ENCODE measurements at places on chromosomes 4 and X.

DNA sequence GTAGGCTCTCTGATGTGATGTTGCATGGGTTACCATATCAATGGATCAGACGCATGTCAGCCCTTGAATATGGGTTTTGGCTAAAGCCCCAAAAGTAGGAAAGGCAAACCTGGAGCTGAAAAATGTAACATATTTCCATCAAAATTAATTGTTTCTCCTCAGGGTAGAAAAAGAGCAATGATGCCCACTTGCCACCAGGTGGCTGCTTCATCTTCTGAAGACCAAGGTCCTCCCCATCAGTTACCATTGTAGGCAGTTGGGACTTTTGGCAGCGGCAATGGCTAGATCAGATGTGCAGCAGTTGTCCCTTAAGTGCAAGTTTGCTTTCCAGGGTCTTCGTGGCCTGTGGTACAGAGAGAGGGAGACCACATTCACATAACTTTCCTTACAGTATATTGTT lies 118.2 kb downstream of the NAF1 start:
- DNase-seq: peak; percentile 17

DNA sequence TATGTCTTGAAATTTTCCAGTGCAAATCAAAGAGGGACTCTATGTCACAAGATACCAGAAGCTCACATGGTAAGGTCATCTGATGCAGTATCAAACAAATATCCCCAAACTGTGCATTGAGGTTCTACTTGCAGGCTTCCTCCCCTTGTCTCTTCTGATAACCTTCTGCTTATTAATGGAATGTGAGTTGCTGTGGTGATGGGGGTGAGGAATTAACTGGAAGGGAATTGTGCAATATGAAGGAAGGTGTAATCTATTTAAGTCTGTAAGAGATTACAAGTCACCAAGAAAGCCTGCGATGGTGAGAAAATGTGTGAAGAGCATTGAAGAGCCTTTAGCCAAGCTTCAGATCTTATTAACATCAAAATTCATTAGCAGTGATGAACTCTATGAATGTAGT lies 15.4 kb upstream of the MAGED1 start:
- no peak for DNase-seq

DNA sequence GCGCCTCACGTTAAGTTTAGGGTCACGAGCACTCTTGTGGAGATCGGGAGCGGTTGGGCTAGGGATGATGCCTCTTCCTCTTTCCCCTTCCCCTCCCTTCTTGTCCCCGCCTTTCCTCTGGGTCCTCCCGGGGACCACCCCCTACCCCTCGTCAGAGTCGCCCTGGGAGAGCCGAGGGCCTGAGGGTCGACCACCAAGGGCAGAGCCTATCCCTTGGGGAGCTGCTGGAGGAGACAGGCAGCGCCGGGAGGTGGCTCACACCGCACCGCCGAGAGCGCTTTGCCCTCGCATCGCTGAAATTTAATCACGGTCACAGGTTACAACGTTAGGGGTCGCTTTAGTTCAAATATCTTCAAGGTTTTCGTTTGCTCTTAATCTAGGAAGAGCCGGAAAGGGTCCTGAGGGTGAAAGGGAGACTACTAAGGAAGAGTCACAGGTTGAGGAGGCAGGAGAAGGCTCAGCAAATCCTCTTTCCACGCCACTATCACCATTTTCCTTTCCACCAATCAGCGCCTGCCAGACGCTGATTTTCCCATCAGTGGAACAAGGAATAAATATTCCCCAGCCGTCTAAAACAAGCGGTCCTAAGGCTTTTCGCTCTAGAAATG lies 528 bp upstream of the SNCA start:
- DNase-seq: no peak

DNA sequence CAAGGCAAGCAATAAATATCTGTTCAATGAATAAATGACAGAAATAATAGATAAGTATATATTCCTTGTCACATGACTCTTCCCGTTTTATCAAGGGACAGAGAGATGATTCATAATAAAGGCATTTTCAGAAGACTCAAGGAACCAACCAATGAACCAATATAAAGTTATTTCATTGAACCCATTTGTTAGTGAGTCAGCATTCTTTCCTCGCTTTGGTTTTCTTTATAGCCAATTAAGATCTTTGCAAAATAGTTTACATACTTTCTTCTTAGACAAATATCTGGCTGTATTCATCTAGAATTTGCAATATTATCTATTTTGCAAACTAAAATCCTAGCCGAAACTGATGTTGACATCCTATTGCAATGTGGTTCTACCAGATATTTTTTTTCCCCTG lies 269.4 kb downstream of the IL15 start:
- DNase-seq: no peak

DNA sequence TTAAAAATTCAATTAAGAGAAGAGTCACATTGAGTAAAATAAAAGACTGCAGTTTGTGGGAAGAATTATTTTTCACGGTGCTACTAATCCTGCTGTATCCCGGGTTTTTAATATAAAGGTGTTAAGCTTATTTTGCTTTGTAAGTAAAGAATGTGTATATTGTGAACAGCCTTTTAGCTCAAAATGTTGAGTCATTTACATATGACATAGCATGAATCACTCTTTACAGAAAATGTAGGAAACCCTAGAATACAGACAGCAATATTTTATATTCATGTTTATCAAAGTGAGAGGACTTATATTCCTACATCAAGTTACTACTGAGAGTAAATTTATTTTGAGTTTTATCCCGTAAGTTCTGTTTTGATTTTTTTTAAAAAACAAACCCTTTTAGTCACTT lies 39.7 kb downstream of the IRS4 start:
- DNase-seq: no peak

DNA sequence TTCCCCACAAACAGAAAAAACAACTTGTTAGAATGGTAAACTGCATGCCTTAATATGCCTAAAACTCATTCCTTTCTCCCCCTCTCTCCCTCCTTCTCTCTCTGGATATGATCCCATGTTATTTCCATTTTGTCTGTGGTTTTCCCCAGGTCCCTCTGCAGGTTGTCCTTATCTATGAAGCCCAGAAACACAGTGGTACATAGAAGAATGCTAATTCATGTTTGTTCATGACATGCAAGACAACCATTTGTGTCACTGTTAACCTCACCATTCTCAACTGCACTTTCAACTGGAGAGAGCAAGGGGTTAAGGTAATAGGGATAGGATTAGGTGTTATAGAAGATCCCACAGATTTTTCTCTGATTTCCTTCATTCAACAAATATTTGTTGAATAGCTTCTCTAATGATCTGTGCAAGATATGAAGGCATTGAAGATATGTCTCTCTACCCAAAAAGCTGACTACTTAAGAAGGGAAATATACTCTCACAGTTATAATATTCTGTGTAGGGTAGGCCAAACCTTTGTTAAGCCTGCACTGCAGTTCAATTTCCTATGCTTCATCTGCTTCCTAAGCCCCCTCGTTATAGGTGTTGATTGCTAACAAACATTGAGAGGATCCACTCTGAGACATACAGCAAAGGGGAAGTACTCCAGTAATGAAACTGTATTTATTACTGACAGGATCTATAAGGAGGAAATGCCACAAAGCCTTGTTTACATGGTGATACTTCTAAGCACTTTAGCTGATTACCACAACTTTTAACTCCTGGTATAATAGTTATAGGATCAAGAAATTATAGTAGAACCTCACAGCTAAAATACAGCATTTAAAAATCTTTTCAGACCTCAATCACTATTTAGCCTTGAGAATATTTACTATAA lies 96.1 kb downstream of the FRYL start:
- DNase-seq: no peak

- no peak for DNase-seq
Measured at GRCh38 chr4:161403781-161404180, 760.0 kb downstream of the FSTL5 start.

- DNase-seq: no peak
Measured at GRCh38 chrX:112148397-112148796, 65.8 kb upstream of the TRPC5 start.

DNA sequence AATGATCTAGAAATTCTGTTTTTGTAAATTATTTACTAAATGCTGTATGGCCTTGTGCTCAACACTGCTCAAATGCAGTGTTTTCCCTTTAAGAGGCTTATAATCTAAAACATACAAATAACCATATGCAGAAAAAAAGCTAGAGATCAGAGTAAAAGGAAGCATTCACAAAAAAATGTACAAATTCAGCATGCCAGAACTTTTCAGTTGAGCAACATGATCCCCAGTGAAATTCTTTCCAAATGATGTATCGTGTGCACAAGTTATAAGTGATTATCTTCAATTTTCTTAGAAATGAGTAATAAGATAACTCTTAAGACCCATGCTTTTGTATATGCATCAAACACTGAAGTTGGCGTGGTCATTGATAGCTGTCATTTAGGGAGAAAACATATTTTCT lies 5.0 kb downstream of the GPC3 start:
- no peak for DNase-seq

DNA sequence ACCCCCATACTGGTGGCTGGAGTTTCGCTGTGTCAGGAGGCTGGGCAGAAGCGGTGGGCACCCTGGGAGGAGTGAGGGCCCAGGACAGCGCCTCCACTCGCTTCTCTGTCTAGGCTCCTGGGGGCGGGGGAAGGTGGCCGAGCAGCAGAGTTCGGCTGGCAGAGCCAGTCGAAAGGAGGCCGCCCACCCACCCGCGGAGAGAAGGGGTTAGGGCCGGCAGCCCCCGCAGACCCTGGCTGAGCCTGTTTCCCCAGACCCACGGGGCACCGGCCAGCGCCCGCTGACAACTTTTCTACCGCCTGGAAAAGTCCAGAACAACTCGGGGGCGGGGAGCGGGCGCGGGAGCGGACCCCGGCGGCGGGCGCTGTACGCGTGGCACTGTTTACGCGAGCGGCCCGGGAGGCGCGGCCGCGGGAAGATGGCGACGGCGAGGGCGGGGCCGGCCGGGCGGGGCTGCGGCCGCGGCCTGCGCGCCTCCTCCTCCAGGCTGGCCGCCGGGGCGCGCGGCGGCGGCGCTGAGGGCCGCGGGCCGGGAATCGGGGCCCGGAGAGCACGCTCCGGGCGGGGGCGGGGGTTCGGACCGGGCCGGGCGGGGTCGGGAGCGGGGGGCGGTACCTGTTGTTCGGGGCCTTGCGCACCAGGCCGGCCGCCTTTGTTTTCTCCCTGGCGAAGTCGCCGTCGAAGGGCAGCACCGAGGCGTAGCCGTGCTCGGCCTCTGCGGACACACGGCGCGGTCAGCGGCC lies 628 bp downstream of the MXD4 start:
- DNase-seq: peak; percentile 67

GRCh38 chr4:115965588-115965987 lies 852.2 kb upstream of the NDST4 start:
- no peak for DNase-seq

DNA sequence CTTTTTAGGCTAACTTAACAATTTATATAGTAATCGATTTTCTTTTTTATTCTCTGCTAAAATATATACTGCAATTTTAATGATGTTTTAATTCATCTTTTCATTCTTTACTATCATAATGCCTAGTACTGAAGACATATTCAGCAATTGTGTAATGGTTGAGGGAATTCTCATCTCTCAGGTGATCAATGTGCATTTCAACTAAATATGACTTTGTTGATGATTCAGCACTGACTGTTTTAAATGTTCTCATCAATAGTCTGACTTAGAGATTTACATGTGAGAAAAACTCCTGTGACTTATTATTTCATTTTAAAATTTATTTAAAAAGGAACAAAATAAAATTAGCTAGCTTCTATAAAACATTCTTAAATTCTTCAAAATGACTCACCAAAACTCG lies 1450.3 kb downstream of the STIM2 start:
- no peak for DNase-seq

GRCh38 chr4:74598611-74599325 lies 153.8 kb downstream of the AREG start:
- DNase-seq: no peak

DNA sequence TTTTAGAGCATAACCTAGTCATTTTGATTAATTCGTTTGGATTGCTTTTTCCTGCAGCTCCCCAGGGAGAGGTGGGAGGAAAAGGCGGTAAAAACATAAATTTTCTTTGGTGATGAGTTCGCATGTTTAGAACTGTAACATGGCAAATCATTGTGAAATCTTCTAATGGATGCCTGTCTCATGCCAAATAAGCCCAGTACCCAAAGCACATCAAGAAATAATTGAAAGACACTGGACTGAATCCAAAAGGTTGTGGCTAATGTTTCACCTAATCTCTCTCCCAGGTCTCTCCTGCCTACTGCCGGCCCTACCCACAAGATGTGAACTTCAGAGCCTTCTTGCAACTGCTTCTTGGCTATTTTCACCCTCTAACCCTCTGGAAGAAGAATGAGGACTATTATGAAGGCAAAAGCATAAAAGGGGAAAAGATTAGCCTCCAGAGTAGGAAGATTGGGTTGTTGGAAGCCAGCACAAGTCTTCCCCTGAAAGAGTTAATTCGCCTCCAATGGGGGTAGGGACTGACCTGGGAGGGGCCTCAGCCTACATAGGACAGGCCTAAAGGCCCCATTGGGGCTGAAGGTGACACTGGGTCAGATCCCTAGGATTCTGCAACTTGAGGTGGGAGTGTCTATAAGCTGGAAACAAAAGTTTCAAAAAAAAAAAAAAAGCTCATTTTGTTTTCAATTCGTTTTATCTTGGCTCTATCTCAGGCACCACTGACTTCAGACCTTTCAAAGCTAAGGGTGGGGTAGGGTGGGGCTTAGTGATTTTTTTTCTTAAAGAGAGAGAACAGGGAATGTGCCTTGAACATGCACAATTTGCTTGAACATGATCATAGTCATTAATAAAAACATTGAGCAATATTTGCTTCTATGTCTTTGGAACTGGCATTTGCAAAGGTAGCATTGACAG lies 278.6 kb upstream of the KLF3 start:
- DNase-seq: no peak

GRCh38 chrX:70481471-70482270 lies 37.0 kb downstream of the DLG3 start:
- no peak for DNase-seq

DNA sequence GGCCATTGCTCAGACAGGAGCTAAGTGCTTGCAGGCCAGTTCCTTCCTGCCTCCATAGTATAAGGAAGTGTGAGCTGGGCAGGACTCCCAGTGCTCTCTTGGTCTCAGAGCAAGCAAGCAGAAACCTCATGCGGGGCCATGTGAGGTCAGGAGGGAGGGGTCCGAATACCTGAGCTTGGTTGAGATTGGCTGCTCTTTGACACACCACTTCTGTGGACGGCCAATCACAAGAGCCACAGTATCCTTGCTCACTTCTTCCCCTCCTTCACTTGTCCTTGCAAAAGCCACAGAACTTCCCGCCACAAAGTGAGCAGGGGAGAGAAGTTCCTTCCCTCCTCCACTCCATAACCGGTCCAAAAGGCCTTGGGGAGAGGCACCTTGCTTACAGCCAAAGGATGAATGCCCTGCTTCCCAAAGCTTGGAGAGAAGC lies 56.7 kb downstream of the PRPS1 start:
- no peak for DNase-seq

DNA sequence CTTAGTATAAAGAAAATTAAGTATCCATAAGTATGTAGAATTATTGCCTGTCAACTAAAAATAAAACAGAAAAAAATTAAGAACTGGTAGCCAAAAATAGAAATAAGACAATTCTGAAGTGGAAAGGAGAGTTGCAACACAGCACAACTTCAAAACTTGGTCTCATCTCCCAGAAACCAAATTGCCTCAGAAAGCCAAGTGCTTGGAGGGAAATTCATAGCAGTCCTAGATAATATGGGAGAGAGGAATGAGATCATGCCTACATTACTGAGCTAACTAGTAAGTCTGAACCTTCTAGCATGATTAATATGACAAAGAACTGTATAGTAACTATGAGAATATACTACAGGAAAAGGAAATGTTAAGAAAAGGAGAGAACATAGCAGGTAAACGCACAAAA lies 256.5 kb downstream of the LDB2 start:
- DNase-seq: no peak

GRCh38 chrX:3522101-3522650 lies 175.7 kb upstream of the MXRA5 start:
- DNase-seq: no peak

Measured in stimulated activated CD4-positive, alpha-beta T cell treated with anti-CD3 and anti-CD28 coated beads, Interleukin-2, amount 100 ng/mL, for 24 hours (primary cell).